Mesothelial cell of epicardium (in vitro differentiated cells): ENCODE measurements at places on chromosomes 12 and 14. TPM values are rescaled to one million over a fixed set of nuclear protein-coding genes. Genes with fewer than 3 reads are reported as not detected.
A peak's percentile ranks its signal among the peaks of the same experiment; 100 is the strongest.

The SYNE3 gene
- total RNA-seq, result 1.5 to 1.9 TPM (median 1.6 TPM) in 3 replicates

DNA sequence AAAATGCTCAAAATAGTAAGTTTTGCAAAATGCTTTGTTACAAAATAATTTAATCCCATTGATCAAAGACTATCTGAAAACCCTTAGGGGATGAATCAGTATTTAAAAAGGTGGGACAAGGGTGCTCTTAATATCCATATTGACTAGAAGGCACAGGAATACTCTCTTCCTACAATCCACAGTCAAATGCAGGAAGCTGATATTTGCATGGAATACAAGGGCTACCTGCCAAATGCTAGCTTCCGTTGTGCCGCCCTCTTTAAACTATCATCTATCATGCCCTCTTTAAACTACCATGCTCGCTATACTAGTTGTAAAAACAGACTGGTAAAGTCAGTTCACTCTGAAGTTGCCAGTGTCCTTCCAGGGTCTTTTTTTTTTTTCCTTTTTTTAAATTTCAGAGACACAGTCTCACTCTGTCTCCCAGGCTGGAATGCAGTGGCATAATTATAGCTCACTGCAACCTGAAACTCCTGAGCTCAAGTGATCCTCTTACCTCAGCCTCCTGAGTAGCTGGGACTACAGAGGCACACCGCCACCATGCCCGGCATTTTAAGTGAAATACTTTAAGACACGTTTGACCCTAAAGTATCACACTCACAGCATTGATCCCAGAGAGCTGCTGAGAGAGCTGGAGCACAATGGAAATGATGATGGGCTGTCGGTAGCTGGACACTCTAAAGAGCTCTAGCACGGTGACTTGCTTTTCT, 6.7 kb downstream of the SLC2A3 start:
- H3K27ac ChIP-seq, result peak overlapping the region; percentile 95
- peaks cover 26% of the 10 kb centered on the region for H3K4me1 ChIP-seq
- no peak for DNase-seq
- H3K36me3 ChIP-seq, result peaks cover 36% of the 10 kb centered on the region

The RNASE7 gene
- total RNA-seq, result 0.29 to 0.66 TPM (median 0.34 TPM) in 3 replicates

GRCh38 chr12:22412581-22412980, 78.1 kb upstream of the ST8SIA1 start:
- H3K27me3 ChIP-seq, result no peaks in the 10 kb centered on the region
- H3K36me3 ChIP-seq, result no peaks in the 10 kb centered on the region
- no peak overlapping the region for H3K27ac ChIP-seq

The HOXC12 gene
- total RNA-seq, result not detected in 3 replicates
